Glutamatergic neuron (in vitro differentiated cells): ENCODE measurements at places on chromosomes 7 and 10. TPM values are rescaled to one million over a fixed set of nuclear protein-coding genes. Genes with fewer than 3 reads are reported as not detected.

GRCh38 chr7:116509982-116510579 is 10.5 kb downstream of the CAV2 start:
- DNase-seq, result no peak
- no peak overlapping the region for H3K4me3 ChIP-seq
- peaks cover 6% of the 10 kb centered on the region for H3K4me1 ChIP-seq
- no peak overlapping the region for H3K27ac ChIP-seq
- H3K36me3 ChIP-seq, result no peaks in the 10 kb centered on the region

GRCh38 chr7:149093228-149093627 is 2.7 kb upstream of the ZNF786 start:
- H3K27me3 ChIP-seq, result peaks cover 4% of the 10 kb centered on the region
- no peak overlapping the region for H3K27ac ChIP-seq
- H3K4me3 ChIP-seq, result no peak overlapping the region
- peaks cover 5% of the 10 kb centered on the region for H3K36me3 ChIP-seq
- no peaks in the 10 kb centered on the region for H3K4me1 ChIP-seq
- no peak for DNase-seq

Gene CNTNAP2
- total RNA-seq, result 25.8 TPM

Gene EMX2
- total RNA-seq, result 0.47 TPM

- H3K36me3 ChIP-seq, result no peaks in the 10 kb centered on the region
- H3K4me1 ChIP-seq, result peaks cover 2% of the 10 kb centered on the region
- H3K27ac ChIP-seq, result no peak overlapping the region
- no peak for DNase-seq
These were observed 48.4 kb downstream of the BRI3 start for GRCh38 chr7:98329791-98330373.

Gene ITGA8
- 0.93 TPM for total RNA-seq

Gene TUBAL3
- not detected for total RNA-seq

Gene MSMB
- not detected for total RNA-seq

DNA sequence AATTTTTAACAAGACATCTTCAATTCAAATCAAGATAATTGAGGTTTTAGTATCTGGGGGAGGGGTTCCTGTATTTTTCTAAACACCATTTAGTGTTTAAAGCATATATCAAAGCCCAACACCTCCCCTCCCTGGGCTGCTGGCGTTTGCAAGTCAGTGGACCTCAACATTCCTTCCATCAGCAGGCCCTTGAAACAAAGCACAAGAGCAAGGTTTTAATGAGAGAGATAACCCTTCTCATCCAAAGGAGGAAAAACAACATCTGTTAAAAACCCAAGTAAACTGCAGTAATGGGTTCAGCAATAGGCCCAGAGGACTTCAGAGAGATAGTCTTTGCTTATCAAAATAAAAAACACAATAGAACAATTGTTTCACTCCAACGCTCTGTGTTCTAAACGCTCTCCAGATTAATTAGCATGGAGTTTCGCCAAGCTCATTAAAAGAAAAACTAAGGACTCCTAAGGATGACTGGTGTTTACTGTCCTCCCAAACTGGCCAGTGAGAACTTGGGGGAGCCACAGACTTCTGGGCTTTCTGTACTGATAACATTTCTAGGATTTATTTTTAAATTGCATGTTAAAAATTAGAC is 2.5 kb downstream of the JCAD start:
- peaks cover 8% of the 10 kb centered on the region for H3K27me3 ChIP-seq
- H3K4me1 ChIP-seq, result no peaks in the 10 kb centered on the region
- no peak overlapping the region for H3K27ac ChIP-seq
- H3K36me3 ChIP-seq, result no peaks in the 10 kb centered on the region

Gene FZD1
- total RNA-seq, result 4.9 TPM

Gene CYP2E1
- 7.1 TPM for total RNA-seq
